ENCODE measurements at places on chromosomes 5 and 9.

- DNase-seq = no peak
These were observed 34.3 kb upstream of the BARHL1 start for GRCh38 chr9:132547976-132548730.

GRCh38 chr9:16708656-16709435 lies 161.6 kb downstream of the BNC2 start:
- no peak for DNase-seq

GRCh38 chr5:120913396-120913795 lies 449.3 kb downstream of the PRR16 start:
- DNase-seq = no peak

DNA sequence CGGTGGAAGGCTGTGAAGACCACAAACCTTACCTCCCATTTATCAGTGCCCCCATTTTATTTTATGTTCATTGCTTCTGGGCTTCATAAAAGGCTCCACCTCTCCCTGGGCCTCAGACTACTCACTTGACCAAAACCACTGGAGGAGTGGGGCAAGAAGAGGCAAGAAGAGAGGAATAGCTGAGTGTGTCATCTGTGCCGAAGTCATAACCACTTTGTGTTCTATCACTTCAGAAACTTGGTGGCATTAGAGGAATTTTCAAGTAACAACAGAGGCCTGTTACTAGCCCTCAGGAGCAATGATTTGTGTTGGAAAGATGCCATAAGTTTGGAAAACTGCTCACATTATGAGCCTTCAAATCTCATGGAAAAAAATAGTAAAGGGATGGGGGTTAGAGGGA lies 88.7 kb upstream of the PIK3R1 start:
- no peak for DNase-seq

GRCh38 chr9:111969622-111970021 lies 73.0 kb downstream of the UGCG start:
- DNase-seq = no peak

- DNase-seq = no peak
These were observed 6.6 kb downstream of the SLC2A6 start for GRCh38 chr9:133472277-133472645.

GRCh38 chr5:177113566-177114424 lies 19.8 kb upstream of the NSD1 start:
- peak; percentile 77 for DNase-seq

- no peak for DNase-seq
These were observed 48.9 kb downstream of the DYNC2I2 start for GRCh38 chr9:128607642-128608350.

GRCh38 chr5:9507974-9508373 lies 37.9 kb downstream of the SEMA5A start:
- no peak for DNase-seq

GRCh38 chr5:135694012-135694411 lies 115.2 kb upstream of the CXCL14 start:
- DNase-seq = no peak

GRCh38 chr9:124047251-124047672 lies 35.7 kb downstream of the LHX2 start:
- no peak for DNase-seq

GRCh38 chr5:163094492-163095180 lies 342.8 kb upstream of the CCNG1 start:
- no peak for DNase-seq

DNA sequence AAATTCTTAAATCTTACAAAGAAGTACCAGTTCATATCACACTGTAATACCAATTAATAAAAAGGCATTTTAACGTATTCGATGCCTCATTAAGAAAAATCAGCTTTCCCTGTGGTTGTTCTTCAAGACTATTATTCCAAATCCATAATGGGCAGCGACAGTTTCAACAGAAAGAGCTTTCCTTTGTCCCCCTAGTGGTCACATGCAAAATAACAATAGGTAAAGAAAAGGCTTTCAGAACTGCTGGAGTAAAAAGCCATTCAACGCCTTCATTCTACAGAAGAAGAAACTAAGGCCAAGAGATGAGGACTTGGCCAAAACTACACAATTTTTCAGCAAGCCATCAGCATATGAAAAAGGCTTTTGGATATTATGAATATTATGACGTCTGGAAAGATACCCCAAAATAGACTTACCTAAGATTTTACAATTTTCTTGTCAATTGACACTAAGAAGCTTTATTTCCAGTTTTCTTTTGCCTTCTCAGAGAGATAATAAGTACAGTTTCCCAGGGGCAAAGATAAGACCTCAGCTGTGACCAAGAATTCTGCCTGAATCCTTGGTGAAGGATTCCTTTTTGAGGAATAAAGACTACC lies 6.7 kb upstream of the CDH6 start:
- peak; percentile 59 for DNase-seq

GRCh38 chr5:72244862-72245371 lies 75.1 kb downstream of the MRPS27 start:
- no peak for DNase-seq

GRCh38 chr5:8842971-8843551 lies 702.8 kb downstream of the SEMA5A start:
- no peak for DNase-seq

GRCh38 chr5:98433022-98433421 lies 340.4 kb upstream of the RGMB start:
- DNase-seq = no peak

GRCh38 chr5:74257645-74258313 lies 382.7 kb downstream of the ENC1 start:
- DNase-seq = peak; percentile 30

DNA sequence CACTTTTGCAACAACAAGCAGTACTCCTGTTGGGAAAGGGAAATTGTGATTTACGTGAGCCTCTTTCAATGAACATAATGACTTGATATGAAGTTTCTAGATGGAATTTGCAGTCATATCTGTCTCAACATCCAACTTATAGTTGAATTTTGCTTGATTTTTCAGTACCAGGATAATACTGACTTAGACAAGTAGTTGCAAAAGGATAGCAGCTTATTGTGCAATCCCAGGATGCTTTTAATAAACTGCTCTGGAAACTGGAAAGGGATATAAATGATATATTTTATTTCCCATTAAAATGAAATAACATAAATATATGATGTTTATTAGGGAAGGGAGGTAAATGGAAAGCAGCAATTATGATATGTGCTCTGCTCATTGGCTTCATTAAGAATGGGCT lies 174.4 kb upstream of the RGMB start:
- no peak for DNase-seq

GRCh38 chr9:87572719-87573118 lies 75.1 kb downstream of the DAPK1 start:
- DNase-seq = no peak

DNA sequence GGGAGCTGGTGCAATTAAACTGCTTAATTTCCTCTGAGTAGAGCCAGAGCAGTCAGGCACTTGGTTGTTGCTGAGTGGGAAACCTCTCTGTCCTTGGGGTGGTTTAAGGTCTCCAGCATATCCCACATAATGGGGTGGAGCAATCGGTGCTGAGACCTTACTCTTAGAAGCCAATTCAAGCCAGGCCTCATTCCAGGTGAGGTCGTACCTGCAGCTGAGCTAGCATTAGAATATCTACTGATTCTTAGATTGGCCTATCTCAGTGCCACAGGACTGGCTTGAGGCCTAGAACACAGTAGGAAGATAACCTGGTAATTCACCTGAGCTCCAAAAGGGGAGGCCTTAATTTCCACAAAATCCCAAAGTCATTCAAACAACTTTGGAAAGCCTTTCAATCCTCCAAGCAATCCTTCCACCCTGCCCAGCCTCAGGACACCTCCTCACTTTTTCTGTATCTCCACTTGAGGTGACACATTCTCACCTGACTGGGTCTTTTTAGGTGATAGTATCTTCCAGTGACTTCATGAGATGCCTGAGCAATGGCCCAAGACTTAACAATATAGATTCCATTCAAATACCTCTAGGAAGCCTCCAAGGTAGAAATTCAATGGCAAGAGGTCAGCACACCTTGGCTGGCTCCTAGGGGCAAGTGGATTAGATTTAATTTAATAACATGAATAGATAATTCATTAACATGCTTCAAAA lies 91.0 kb downstream of the FEM1C start:
- no peak for DNase-seq

DNA sequence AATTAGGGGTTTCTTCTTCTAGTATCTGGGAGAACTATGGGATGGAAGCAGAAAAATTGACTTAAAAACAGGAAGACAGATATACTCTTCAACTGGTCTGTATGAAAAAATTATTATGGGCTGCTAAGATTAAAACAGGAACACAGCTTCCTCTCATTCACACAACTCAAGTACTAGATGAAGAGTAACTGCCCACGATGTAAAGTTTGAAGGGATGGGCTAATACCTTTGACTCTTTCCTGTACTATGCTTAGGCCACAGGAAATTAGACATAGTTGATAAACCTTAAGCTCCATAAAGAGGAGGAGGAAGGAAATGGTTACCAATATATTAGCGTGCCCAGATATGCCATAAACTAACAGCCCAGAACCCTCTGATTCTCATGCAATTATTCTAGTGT lies 88.6 kb downstream of the ANKRD31 start:
- DNase-seq = no peak

DNA sequence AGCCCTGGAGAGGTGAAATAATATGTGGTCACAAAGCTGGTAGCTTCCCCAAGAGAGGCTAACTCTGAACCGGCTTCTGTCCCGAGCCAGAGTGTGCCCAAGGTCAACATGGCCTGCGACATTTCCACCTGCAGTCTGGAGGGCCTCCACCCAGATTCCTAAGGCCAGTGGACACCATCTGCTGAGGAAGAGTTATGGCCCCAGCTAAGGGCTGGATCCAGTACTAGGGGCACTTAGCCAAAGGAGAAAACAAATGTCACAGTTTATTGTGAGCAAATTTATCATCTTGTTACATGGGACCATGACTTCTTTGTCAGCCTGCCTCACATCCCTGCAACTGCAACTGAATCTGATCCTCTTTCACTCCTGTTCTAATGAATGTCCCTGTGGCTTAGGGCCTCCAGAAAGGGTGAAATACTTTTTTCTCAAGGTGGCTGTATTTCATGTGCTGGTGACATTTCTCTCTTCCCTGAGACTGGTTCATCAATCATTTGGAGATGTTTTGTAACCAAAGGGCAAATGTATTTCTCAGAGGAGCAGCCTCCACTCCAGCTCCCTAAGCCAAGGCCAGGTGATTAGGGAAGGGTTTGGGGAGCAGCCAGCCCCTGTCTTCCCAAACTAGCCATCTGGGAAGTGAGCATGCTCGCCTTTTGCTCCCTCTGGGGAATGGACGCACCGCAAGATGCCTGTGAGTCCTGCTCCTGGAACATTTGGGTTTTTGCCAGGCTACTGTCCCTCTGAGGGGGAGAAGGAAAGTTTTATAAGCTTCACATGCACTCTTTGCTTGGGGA lies 148.3 kb downstream of the CMYA5 start:
- DNase-seq = no peak
